Astrocyte of the hippocampus (primary cell): ENCODE measurements at places on chromosomes 2 and 18.

GRCh38 chr2:74107071-74107470 lies 40.6 kb downstream of the BOLA3 start:
- DNase-seq = peak; percentile 27

DNA sequence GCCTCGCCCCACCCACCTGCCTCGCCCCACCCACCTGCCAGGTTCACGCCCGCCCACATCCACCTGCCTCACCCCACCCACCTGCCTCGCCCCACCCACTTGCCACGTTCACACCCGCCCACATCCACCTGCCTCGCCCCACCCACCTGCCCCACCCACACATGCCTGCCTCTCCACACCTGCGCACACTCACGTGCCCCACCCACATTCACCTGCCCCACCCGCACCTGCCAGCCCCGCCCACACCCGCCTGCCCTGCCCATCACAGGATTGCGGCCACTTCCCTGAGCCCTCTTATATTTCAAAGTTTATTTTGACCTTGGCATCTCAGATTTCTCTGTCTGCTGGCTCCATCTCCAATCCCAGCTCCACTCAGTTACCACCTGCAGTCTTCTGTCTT lies 217.5 kb upstream of the SOX11 start:
- no peak for DNase-seq

DNA sequence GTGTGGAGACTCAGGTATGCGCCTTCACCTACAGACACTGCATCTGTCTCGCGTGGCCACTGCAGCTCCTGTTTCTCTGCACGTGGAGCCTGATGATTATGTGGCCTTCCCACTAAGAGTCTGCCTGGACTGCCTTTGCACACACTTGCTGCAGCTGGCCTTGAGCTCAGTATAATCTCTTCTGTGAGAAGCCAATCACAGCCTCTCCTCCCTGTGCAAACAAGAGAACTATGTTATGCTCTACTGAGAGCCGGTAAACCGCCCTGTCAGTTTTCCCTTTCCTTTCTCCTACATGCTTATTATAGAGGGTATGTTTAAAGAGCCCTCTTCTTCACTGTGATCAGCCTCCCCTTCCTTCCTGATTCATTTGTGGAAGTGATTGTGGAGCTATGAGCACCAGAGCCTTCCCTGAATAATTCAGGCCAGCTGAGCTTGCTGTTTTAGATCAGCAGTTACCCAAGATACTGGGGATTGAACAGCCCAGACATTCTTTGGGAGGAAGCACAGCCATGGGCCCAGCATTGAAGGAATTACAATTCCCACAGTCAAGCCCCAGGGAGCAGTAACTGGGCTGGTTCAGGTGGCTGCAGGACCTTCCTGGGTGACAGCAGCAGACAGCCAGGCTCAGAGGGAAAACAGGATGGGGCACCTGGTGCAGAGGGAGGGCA lies 3.7 kb upstream of the TGFA start:
- no peak for DNase-seq

GRCh38 chr18:13425357-13426091 lies 207.0 kb downstream of the LDLRAD4 start:
- no peak for DNase-seq
